ENCODE measurements at places on chromosomes 1 and 21. TPM values are rescaled to one million over a fixed set of nuclear protein-coding genes. Genes with fewer than 3 reads are reported as not detected.

The PGLYRP4 gene
- total RNA-seq: not detected

The NUDT4B gene
- total RNA-seq: 0.74 TPM

The MROH9 gene
- total RNA-seq: not detected

The FCGR1A gene
- 9.3 TPM for total RNA-seq

The OR6N2 gene
- total RNA-seq: not detected

All from mesenteric fat pad (tissue), 1 donor.